ENCODE measurements at places on chromosomes 1 and 21.

DNA sequence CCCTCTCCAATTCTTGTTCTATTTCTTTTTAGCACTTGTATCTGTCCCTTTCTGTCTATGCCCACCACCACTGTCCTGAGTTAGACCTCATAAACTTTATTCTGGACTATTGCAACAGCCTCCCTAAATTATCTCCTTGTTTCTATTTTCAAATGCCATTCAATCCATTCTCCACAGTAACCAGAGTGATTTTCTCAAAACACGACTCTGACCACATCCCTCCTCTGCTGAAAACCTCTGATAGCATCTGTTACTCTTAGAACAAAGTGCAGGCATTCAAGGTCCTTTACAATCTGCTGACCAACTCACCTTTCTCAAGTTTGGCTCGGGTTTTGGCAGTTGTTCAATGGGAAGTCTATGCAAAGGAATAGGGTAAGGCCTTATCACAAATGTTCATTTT, 22.8 kb upstream of the GPX7 start:
- DNase-seq = no peak

DNA sequence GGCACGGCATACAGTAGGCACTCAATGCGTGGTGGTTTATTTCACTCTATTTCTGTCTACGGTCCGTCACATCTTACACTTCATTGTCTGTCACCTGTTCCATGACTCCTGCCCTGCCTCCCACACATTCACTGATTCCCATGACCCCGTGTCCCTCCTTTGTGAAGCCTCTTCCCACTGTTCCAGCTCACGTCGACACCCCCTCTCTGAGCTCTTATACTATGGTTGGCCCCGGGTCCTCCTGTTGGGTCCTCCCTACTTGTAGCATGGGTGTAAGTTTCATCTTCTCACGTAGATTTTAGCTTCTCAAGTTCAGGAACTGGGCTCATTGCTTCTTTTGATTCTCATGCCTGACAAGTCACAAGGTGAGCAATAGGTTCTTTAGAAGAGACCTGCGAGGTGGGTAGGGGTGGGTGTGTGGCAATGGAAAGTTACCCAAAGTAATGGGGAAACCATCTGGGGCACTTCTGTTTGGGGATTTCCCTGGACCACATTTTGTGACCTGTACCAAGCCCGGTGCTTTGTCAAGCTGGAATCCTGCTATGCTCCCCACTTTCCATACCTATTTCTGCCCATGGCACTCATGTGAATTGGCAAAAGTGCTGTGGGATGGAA, 22.1 kb upstream of the IL10 start:
- no peak for DNase-seq

DNA sequence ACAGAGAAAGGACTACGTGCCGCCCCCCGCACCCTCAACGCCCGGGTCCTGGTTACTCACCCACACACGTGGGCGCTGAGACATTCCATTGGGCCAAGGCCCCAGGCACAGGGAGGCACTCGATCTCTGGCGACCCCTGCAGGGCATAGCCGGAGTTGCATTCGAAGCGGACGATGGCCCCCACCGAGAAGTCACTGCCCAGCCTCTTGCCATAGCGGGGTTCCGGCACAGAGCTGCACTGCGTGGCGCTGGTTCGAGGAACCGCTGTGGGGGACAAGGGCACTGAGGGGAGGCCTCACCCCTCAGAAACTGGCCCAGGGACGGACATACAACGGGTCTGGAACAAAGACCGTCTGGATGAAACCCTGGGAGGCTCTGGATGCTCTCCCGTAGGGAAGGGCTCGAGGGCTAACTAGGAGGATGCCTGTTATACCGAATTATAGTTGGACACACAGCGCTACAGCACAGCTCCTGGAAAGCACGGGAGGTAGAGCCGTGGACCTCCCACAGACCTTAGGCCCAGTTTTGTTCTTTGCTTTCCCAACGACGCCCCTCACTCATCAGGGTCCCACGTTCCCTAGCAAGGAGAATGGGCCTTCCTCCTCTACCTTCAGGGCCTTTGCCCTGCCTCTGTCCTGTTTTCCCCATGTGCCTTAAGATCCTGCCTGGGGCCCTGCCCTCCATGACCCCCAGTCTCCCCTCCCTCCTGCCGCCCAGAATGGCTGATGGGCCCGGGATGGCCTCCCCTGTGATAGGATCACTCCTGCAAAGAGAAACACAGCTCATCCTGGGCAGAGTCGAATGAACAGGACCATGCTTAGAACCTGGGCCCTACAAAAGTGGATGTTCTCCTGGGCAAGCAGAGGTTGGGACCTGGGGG, 152.8 kb downstream of the ZSCAN20 start:
- DNase-seq = no peak

DNA sequence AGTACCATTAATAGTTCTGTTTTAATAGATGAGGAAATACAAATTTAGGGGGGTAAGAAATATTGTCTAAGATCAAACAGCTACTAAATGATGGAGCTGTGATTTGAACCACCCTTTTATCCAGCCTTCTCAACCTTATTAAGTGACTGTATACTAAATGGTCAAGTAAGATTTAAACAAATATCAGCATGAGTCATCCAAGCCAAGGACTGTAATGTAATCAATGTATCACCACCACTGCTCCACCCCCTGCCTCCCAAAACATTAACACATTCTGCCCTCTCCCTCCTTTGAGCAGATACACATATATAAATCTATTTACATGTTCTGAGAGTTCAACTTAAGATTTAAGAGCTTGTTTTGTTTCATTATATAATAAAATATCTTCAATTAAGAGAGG, 58.9 kb downstream of the LRRC40 start:
- DNase-seq = no peak

- DNase-seq = no peak
Observed at GRCh38 chr1:184051138-184051484, 419 bp upstream of the TSEN15 start.

DNA sequence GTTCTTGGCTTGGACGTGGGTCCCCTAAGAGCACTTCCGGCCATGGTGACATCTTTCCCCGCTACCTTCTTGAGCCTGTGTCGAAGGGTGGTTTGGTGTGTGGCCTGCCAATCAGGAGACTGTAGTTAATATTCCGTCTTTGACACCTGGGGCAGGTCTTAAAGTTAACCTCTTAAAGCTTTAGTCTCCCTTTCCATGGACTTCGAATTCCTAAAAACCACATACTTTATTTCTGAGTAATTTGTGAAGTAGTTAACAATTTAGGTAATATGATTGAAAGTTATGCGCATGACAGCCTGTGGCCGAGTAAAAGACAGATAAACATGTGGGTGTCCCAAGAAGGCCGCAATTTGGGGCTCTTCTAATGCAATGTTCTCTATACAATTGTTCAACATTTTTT, 10.2 kb upstream of the RAB29 start:
- no peak for DNase-seq

- no peak for DNase-seq
Observed at GRCh38 chr21:37281993-37282392, 14.9 kb upstream of the VPS26C start.

DNA sequence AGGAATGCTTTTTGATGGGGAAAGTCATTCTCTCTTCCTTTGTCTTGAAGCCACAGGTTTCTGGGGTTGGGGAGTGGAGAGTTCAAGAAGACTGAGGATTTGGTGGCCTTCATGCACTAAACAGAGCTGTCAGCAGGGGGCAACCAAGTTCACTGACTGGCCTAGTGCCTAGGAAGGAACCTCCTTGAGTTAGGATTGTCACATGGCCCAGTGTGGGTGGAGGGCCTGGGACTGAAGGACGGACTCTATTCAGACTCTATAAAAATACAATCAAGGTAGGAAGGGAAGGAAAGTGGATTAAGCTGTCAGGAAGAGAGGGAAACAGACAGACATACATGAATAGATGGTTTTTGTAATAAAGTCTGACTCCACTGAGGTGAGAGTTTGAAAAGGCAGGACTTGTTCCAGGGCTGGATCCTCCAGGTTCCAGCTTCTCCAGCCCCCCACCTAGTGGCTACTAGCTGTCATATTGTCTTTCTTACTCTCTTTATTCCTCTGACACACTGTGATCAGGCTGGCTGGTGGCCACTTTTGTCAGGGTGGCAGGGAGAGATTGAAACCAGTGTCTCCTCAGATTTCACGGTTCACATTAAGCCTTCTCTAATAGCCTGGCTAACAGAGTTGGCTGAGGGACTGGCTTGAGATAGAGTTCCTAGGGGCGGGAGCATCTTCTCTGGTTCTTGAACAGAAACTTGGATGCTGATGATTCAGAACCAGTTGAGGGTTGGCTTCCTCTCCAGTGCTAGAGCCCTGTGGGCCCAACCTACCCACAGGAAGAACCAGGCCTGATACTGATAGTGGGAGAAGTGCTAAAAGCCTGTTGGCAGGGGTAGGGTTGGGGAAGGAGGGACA, 4.1 kb upstream of the SH3BGRL3 start:
- peak; percentile 86 for DNase-seq

- peak; percentile 59 for DNase-seq
Observed at GRCh38 chr1:32892368-32893197, 6.3 kb downstream of the HPCA start.

GRCh38 chr1:3611170-3612019, at the start of gene MEGF6:
TSS of gene MEGF6 (minus strand) at chr1:3611508. CDS start at chr1:3611268, 240 bp downstream.
- peak; percentile 69 for DNase-seq

DNA sequence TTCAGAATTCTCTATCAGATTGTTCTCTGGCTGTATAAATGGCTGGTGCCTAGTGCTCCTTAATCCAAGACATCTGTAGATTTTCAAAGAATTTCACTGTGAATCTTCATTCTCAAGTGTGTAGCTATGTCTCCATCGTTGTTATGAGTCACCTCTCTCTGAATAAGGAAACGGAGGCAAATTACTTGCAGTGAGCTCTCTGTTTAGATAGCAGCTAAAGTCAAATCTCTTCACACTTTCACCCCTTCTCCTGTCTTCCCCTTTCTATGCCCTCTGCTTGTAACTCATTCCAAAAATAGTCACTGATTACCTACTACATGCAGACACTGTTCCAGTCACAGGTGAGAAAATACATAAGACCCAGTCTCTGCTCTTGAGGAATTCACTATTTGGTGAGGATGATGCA, 39.7 kb downstream of the CHML start:
- no peak for DNase-seq

DNA sequence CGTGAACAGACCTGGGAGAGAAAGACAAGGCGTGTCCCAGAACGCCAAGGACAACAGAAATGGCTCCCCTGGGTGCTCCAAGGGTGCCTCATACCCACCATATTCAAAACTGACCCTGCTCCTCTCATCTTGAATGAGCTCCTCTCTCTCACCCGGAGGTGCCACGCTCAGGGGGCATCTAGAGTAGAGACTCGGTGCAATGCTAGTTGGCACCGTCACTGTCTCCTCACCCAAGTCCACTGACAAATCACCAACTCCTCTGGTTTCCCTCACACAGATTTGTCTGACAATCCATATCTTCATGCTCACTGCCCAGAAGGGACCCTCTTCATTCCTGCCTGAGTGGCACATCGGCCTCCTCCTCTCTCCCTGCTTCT, 5.0 kb downstream of the TMEM125 start:
- no peak for DNase-seq

DNA sequence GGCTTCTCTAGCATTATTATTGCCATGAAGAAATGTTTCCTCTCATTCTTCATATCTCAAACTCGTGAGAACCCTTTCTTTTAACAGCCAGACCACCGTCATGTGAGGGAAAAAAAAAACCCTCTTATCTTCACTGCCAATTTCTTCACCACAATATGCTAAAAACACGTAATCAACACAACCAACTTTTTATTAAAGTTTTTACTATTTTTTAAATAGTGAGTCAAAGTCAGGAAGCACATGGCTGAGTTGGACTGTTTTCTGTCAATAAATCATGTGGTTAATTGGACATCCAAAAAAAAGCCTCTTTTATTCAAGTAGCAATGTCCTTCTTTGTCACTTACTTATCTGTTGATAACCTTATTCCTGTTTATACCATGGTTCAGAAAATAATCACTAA, 55.9 kb upstream of the SAMD13 start:
- no peak for DNase-seq

DNA sequence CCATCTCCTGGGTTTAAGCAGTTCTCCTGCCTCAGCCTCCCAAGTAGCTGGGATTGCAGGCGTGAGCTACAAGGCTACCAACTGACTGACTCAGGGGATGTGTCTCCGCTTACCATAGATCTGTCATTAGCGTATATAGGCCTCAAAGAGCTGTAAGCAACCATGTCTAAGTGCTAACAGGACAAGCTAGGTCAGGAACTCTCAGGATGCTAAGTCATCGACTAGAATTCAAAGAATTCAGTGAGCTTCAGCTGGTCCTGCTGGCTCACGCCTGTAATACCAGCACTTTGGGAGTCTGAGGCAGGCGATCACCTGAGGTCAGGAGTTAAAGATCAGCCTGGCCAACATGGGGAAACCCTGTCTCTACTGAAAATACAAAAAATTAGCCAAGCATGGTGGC, 29.5 kb downstream of the CAPN2 start:
- DNase-seq = no peak

GRCh38 chr1:94096797-94097549, 24.0 kb downstream of the ABCA4 start:
- peak; percentile 48 for DNase-seq

DNA sequence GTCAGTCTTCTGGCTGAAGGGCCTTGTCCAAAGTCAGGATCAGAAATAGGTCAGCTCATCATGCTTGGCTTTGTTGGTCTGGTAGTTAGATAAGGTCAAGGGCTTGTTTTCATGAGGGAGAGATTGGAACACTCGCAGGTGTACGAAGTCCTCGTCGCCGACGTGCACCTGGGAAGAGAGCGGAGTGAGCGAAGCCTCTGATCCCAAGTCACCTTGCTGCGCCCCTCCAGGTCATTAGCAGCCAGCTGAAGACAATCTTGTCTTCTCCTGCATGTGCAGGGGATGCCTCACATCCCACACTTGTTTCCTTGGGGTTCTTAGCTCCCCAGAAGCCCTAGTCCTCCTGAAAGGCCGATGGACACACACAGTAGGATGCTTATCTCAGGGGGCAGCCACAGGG, 1.9 kb downstream of the CSTB start:
- no peak for DNase-seq

Measured in psoas muscle (tissue), 8 donors.